Effector memory CD8-positive, alpha-beta T cell (primary cell): ENCODE measurements at places on chromosomes 1 and 21.

GRCh38 chr1:234499119-234499942 is 20.4 kb upstream of the TARBP1 start:
- peak; percentile 77 for DNase-seq

GRCh38 chr21:46518983-46519583 is 60.4 kb downstream of the DIP2A start:
- DNase-seq = no peak

DNA sequence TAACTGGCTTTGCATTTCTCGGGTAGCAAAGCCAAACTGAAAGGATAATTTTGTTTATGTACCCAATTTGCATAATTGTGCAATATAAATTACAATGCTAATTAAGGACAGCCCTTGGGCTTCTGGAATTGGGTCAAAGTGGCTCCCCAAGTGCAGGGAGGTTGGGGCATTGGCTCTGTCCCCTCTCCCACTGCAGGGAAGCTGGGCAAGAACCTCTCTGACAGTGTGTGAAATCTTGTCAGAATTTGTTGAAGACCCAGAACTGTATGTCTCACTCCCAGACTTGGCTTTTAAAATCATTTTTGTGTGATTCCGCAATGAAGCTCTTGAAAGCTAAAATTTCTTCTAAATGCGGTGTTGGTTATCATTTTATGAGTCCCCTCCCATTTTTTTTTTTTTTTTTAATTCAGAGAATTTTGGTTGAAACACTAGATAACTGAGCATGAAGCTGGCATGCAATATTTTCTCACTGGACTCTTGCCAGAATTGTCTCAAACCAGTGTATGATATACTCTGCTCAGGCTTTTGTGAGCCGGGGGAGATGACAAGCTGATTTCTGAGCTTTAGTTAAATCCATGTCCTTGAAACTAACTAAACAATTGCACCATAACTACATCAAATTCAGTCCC is 878.9 kb upstream of the CXADR start:
- no peak for DNase-seq

- DNase-seq = no peak
Measured at GRCh38 chr1:208603721-208604120, 359.5 kb upstream of the PLXNA2 start.

DNA sequence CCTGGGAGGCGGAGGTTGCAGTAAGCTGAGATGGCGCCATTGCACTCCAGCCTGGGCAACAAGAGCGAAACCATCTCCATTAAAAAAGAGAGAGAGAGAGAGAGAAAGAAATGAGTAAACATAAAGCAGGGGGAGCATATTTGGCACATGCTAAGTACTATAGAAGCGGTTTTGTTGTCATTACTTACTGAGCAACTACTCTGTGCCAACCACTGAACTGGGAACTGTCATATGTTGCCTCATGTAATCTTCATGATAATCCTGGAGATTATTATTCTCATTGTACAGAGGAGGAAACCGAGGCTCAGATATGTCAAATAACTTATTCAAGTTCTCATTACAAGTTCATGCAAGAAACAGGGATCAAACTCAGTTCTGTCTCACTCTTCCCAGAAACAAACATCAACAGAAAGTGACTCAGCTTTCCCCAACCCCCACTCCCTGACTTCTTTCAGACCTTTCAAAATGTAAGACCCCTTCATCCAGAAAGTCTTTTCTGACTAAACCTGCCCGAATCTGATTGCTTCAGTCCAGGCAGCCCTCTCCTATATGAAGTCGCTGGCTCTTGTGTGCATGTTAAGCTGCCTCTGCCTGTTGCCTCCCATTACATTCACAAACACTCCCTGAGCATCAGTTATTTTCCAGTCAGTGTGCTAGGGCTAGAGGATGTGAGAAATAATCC is 23.5 kb downstream of the LAMB3 start:
- no peak for DNase-seq

GRCh38 chr1:91712981-91713841 is 172.7 kb downstream of the TGFBR3 start:
- DNase-seq = peak; percentile 37

GRCh38 chr1:93384656-93385055 is 38.9 kb downstream of the DR1 start:
- DNase-seq = no peak

DNA sequence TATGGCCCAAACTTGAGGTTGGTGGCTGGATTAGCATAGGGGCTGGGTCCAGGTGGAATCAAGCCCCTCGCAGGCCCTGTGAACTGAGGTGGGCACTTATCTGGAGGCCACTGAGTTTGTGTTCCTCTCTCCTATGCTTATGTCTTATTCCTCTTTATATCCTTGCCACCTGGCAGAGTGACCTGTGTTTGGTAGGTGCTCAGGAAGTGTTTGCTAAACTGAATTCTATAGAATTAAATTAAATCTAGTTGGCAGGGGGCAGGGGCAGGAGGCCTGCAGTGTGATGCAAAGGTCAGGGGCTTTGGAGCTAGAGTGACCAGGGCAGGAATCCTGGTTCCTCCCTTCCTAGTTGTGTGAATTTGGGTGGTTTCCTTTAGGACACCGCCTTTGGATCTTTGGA is 1.1 kb upstream of the TMEM9 start:
- no peak for DNase-seq

- DNase-seq = no peak
Measured at GRCh38 chr21:18743531-18743930, 339.9 kb upstream of the TMPRSS15 start.

DNA sequence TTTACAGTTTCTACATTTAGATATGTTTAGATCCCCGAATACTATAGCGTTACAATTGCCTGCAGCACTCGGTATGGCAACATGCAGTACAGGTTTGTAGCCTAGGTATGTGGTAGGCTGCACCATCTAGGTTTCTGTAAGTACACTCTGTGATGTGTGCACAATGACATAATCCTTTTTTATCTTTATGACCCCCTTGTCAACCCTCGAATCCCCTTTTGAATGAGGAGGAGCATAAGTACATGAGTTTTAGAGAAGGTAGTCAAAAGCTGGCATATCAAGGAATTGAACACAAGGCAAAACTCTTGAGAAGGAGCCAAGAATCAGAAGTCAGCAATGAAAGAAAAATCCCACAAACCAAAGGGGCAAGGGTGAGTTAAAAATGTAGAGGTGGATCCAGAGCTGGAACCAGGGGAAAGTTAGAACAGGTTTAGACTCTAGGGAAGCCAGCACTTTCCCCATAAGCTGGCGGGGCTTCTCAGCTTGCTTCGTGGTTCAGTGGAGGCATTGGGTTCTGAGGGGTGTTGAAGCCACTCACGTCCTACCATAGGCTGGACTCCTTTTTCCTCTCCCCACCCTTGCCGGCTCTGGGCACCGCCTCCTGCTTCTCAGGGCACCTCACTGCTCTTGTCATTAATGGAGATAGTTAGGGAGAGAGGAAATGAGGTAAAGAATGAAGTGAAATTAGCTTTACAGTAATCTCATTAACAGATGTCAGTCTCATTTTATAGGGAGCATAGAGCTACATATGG is 31.3 kb downstream of the OLFML3 start:
- no peak for DNase-seq

- no peak for DNase-seq
Measured at GRCh38 chr1:207909687-207910086, 1.2 kb downstream of the CD34 start.

DNA sequence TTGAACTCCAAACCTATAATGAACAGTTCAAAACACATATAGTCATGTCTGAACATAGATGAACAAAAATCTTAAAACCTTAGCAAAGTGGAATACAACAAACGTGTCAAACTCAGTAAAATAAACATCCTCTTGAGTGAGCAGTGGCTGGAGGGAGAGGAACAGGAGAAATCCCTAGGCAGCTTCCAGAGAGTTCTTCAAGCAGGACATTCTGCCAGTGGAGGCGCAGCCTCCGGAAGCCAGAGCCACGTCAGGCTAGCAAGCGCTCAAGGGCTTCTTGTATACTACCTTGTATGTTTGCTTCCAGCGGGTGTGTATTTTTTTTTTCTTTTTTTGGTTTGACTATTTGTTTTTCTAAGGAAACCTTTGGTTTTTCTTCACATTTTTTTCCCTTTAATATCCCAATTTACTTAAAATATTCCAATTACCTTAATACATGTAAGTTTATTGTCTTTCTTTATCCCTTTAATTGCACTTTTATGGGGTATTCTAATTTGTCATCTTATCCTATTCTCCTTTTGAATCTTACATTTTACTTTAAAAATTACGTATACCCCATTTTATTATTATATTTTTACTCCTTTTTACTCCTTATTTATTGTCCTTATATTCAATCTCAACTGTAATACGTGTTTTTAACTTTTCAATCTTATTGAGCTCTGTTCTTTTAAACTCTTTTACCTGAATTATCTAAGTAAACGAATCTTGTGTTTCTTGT is 42.0 kb downstream of the COLGALT2 start:
- no peak for DNase-seq

DNA sequence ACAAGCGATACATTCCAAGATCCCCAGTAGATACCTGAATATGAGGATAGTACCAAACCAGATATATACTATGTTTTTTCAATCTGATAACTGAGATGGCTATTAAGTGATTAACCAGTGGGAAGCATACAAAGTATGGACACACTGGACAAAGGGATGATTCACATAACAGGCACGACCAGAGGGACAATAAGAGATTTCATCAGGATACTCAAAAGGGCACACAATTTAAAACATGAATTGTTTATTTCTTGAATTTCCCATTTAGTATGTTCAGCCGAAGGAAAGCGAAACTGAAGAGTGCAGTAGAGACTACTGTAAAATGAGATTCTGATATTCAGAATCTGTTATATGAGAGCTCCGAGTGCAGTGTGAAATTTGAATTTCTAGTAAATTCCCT is 10.6 kb downstream of the ZZZ3 start:
- no peak for DNase-seq

DNA sequence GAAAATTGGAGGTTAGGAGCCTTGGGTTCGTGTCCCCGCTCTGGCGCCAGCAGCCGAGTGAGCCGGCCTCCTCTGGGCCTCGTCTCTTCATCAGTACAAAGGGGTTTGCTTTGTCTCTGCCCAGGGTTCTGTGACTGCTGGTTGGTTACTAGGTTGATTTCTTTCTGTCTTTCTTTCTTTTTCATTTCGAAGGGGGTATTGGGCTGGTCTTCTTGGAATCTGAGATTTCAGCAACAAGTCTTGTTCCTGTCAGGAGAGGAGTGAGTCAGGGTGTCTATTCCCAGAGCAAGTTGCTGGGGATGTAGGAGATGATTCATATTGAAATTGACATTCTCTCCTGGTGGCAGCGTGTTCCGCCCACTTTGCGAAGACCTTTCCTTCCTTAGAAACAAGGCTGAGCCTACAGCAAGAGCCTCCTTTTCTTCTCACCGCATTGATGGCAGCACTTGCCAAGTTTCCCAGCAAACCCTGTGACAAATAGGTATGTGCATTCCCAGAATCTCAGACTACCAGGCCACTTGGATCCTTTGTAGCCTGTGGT is 79.2 kb downstream of the MAN1C1 start:
- no peak for DNase-seq

GRCh38 chr21:33587792-33588484 is 546 bp downstream of the DONSON start:
- DNase-seq = peak; percentile 1

DNA sequence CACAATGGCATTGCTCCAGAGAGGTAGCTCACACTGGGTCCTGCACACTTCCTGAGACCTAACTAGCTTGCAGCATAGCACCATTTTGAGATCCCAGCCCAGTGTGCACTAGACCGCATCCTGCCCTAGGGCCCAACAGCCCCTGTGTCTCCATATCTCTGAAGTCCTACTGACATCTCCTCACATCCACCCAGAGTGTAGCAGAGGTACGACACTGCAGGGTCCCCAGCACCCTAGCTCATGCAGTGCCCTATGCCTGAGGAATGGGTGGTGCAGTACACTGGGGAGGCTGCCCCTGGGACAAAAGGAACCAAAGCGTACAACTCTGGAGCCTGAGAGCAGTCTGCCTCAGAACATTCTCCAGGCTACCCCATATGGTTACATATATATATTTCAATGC is 111.4 kb upstream of the DEPDC1 start:
- no peak for DNase-seq

GRCh38 chr21:38925478-38925877 is 119.7 kb downstream of the ETS2 start:
- DNase-seq = no peak

- no peak for DNase-seq
Measured at GRCh38 chr1:51973587-51974474, 16.7 kb downstream of the RAB3B start.

- no peak for DNase-seq
Measured at GRCh38 chr1:164709541-164710278, 150.7 kb downstream of the PBX1 start.

DNA sequence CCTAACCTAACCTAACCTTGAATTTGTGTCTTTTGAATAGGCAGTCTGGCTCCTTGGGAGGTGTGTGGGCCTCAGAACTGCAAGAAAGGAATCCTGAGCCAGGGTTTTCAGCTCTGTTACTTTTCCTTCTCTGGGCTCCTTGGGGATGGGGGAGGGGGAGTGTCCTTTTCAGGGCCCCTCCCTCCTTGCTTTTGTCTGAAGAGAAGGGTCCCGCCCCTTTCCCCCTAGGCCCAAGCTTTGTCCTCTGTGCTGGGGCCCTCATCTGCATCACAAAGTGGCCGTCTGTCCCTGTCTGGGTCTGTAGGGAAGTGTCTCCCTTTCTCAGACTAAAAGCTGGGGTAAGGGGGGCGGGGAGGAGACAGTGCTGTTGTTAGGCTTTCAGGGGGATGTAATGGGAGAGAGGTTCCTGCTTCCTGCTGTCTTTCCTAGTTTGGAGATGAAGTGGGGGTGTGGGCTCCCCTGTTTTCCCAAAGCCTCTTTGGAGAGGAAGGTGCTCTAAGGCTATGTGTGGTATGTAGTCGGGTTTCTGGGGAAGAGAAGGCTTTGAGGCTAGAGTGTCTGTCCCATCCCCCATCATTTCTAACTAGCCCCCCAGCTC is 3.1 kb downstream of the AGO1 start:
- DNase-seq = no peak

DNA sequence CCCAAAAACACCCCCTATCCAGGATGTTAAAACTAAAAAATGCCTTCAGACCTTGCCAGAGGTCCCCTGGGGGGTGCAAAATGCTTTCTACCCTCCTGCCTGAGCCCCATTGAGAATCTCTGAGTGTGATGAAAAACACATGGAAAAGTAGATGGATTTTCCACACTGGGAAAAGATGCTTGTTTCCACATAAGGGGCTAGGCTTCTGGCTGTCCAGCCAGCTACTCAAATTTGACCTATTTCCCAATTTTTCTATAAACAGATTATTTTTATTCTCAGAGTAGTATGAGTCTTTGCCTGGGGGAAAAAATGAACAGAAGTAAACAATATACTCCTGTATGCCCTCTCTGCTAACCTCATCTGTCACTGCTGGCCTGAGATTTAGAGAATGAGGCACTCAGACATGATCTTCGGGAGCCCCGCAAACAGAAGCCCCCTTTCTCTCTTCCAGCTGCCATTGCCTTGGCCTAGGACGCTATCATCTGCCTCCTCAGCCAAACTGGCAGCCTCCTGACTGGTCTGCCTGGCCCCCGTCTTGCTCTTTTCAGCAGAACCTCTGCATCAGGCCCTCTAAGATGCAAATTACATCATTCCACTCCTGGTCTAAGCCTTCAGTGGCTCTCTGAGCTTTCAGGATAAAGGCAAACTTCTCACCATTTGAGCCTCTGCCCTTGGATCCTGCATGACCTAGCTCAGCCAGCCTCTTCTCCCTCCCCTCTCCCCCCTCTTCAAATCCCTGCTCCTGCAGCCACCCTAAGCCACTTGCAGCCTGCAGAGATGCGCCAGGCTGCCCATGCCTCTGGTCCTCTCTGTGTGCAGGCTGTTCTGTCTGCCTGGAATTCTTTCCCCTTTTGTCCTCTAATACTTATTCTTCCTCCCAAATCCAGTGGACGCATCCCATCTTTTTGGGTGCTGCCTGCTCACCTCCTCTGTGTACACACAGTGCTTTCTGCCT is 39.7 kb upstream of the TMEM125 start:
- no peak for DNase-seq

- no peak for DNase-seq
Measured at GRCh38 chr1:219412772-219413171, 200.1 kb downstream of the ZC3H11B start.

GRCh38 chr1:183126528-183126927 is 59.5 kb upstream of the LAMC2 start:
- no peak for DNase-seq
